ENCODE measurements at places on chromosomes 16 and 17.
A peak's percentile ranks its signal among the peaks of the same experiment; 100 is the strongest.

- DNase-seq: peak; percentile 62
Observed at GRCh38 chr17:42174126-42174783, 6.7 kb downstream of the KCNH4 start.

DNA sequence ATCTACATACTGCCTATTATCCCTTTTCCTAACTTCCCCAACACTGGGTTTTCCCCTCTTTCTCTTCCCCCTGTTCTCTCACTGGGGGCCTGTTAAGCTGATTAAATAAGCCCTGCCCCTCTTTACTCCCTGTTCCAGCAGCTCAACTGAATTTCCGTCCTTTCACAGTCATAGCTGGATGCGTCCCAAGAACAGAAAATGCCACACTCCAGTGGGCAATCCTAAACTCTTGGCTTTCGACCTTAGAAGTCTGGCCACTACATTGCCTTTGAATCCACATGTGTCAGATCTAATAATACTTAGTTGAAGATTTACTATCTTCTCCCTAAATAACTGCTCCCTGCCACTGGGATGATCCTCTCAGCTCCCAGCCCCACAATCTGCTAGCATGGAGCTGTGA is 34.5 kb downstream of the KCNJ16 start:
- no peak for DNase-seq

DNA sequence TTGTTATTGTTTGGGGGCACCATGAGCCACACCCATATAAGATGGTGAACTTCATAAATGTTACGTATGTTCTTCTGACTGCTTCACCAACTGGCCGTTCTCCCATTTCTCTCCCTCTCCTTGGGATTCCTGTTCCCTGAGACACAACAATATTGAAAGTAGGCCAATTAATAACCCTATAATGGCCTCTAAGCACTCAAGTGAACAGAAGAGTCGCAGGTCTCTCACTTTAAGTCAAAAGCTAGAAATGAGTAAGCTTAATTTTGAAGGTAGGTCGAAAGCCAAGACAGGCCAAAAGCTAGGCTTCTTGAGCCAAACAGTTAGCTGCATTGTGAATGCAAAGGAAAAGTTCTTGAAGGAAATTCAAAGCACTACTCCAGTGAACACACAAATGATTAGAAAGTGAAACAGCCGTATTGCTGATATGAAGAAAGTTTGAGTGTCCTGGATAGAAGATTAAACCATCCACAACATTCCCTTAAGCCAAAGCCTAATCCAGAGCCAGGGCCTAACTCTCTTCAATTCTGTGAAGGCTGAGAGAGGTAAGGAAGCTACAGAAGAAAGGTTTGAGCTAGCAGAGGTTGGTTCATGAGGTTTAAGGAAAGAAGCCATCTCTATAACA is 25.8 kb downstream of the HLF start:
- DNase-seq: no peak

DNA sequence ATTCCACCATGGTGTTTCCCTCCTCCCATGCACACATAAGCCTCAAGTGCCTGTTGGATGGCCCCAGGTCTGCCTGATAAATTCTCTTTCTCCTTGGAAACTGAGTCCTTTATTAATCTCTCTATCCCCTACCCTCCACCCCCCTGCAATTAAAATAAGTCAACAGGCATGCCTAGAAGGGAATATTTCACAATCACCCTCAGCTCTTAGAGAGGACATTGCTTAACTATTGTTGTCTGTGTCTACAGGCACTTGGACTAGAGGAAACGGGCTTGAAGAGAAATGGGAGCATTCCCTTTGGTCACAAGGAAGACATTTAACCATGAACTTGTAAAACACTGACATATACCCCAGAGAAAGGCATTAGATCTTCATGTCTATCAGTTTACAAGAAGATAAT is 39.5 kb downstream of the RCVRN start:
- DNase-seq: no peak

GRCh38 chr17:45581860-45582259 is 91.3 kb upstream of the PLEKHM1 start:
- DNase-seq: no peak
